Activated CD4-positive, alpha-beta T cell treated with anti-CD3 and anti-CD28 coated beads, Interleukin-2, amount 50 U/mL, for 16 hours (primary cell): ENCODE measurements at places on chromosomes 13 and 19.

DNA sequence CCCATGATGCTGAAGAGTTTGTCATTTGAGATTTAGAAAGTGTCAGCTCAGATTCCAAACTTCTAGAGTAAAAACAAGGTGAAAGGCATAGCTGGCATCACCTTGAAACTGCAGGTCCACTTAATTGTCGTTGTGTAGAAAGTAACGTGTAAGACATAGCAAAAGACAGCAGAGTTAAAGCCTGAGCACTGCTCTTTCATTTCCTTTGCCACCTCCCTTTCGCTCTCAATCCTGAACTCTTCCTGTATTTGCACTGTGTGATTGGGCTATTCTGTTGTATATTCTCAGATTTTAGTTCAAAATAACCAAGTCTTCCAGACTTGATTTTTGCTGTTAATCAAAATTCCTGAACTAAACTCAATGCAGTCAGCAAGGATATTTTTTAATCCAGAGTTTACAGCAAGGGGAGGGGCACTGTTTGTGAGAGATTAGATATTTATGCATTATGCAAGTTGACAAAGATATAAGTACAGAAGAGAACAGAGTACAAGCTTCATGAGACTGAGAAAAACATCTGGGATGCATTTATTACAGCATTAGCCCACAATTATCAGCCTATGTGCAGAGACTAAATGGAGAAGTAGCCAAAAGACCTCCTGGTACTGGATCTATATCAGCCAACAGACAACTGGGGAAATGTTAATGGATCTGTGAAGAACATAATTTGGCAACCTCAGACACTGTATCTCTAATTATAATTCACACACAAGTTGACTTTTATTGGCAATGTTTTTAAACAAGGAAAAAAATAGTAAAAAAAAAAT, 328.6 kb downstream of the SUCLA2 start:
- DNase-seq, result no peak

DNA sequence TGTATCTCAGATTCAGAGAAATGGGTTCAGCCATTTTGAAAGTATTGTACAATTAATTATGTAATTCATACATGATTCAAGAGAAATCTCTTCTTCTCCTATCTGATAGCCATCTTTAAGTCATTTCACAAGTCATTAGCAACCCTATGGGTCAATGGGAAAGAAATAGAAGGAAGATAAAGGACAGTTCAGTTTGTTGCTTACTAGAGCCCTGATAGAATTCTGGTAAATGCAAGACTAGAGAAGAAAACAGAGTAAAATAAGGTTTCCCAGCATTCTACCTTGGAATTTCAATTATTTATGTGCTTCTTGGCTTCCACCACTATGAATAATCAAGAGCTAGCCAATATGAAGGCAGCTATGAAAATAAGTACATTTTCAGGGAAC, 117.7 kb downstream of the LHFPL6 start:
- no peak for DNase-seq

DNA sequence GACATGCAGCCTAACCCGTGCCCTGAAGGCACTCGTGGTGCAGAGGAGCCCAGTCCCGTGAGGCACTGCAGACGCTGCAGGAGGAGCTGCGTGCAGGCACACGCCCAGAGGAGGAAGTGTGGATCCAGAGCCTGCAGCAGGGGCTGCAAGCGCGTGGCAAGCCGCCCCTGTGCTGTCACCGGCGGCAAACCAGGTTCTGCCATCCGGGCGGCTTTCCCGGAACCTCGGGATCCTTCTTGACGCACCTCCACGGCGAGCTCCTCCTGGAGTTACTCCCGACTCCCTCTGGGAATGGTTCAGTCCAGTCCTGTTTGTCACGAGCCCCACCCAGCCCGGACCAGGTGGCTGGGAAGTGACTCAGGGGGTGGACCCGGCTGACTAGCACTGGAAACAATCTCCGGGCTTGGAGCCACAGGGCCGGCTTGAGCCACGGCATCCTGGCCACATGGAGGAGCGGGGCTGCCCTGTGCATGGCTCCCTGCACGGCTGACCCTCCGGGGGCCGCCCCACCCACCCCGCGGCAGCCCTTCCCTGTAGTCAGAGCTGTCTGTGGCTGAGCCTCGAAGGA, 10.2 kb downstream of the DPP9 start:
- no peak for DNase-seq

DNA sequence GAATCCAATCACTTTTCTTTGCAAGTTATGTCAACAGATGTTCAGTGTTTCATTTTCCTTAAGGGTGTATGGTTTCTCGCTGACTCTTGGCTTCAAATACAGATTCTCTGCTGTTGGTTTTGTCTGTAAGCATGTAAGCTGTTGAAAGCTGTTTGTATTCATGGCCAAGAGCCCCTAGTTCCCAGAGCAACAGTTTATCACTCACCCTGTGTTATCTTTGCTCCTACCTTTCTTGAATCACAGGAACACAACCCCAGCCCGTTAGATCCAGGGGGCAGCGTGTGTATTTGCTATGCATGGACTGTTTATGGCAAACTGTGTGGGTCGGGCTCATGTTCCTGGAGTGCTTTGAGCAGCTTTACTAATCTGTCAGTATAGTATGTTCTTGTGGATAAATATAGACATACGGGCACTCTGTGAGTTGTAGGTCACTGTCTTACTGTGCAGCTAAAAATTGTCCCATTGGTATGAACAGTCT, 28.9 kb downstream of the FRY start:
- no peak for DNase-seq

DNA sequence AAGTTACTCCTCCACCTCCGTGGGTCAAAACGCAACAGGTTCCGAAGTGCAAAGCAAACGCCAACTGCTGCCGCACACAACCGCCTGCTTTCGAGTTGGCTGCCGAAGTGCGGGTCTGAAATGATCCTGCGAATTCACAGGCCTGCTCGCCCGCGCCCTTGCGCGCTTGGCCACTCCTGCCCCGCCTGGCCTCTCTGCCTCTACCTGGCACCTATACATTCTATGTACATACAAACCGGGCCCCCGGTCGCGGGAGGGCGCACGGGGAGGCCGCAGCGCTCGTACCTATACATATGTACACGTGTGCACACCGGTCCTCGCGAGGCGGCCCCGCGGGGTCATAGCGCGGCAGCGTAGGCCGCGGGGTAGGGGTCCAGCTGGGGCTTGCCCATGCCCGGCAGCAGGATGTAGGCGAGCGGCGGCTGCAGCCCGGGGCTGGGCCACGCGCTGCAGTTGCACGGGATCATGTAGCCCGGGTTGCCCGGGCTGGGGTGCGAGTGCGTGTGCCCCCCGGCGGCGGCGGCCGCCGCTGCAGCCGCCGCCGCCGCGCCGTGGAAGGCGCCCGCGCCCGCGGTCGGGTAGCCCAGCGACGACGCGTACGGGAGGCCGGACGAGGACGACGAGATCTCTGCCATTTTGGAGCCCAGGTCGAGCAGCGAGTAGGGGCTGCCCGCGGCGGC, 1.3 kb downstream of the SOX21 start:
- peak; percentile 33 for DNase-seq

GRCh38 chr19:31539386-31539785, 190.2 kb upstream of the TSHZ3 start:
- DNase-seq, result no peak
